ENCODE measurements at places on chromosomes 4 and X.

DNA sequence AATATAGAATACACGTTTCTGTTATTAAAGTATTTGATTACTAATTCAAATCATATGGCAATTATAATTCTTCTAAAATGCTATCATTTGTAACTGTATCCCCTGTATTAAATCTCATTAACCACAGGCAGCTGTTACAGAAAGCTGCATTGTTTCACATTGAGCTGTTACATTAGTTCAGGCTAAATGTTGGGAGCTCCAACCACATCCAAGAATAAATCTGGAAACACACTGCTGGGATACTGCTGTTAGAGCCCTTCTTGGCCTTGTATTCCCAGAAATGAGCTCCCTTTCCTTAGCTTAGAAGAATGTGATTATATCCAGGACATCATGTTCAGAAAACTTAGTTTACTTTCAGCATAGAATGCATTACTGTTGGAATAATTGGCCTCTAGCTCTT is 48.2 kb downstream of the GUCY1B1 start:
- no peak for DNase-seq

DNA sequence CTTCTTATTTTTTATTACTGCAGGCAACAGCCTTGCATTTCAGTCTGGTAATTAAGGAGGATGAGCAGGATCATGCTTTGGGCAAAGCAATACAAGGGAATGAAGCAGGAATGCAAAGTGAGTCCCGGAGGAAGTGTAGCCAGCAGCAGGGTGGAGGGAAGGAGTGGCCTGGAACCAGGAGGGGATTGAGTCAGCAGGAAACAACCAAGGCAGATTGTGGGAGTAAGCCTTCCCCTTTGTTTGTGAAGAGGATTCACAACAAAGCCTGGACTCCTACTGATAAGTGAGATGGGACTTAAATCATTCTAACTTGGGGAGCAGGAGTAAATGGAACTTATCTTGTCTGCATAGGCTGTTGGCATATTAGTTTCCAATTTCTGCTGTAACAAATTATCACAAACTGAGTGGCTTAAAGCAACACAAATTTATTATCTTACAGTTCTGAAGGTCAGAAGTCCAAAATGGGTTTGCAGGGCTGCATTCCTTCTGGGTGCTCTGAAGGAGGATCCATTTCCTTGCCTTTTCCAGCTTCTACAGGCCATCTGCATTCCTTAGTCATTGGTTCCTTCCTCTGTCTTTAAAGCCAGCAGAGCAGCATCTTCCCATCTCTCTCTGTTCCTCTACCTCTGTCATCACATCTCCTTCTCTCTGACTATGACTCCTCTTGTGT is 93.2 kb upstream of the AP1S2 start:
- DNase-seq: peak; percentile 42

- DNase-seq: no peak
Observed at GRCh38 chrX:39984191-39984956, 113.4 kb downstream of the BCOR start.

DNA sequence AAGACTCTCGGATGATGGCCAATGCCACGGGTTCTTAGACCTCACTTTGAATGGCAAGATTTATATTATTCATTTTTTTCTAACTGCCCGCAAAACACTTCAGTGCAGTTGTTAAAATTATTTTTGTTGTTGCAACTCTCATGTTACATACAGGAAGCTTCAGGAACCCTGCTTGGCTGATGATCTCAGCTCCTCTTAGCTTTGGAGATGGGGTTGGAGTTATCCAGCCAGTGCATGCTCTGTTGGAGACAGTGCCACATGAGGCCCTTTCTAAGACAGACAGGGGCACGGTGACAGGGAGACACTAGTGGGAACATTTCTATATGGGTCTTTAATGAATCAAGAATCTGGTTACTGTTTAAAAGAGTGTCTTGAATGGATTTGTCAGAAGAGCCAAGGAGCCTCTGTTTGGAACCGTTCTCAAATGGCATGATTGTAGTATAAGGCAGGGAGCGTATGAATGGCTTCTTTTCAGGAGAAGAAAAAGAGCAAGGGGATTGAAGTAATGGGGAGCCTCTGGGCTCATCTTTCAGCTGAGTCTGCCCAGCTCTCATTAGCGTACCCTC is 61.9 kb upstream of the ENPP6 start:
- no peak for DNase-seq

DNA sequence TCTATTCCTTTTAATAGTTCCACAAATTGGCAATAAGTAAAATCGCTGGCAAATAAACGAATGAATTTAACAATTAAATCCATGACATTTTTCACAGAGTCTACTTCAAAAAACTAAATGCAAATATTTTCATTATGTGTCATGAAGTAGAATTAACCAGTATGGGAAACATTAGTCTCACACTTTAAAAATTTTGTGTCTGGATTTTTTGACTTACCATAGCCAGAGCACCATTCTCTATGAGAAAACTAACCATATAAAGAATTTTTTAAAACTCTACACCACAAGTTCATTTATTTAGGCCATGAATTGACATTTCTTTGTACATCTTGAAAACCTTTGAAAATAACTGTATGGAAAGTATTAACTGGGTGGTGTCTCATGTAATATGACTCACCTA is 41.2 kb downstream of the PRDM5 start:
- DNase-seq: no peak

- DNase-seq: no peak
Observed at GRCh38 chrX:77298790-77299189, 148.4 kb upstream of the FGF16 start.

DNA sequence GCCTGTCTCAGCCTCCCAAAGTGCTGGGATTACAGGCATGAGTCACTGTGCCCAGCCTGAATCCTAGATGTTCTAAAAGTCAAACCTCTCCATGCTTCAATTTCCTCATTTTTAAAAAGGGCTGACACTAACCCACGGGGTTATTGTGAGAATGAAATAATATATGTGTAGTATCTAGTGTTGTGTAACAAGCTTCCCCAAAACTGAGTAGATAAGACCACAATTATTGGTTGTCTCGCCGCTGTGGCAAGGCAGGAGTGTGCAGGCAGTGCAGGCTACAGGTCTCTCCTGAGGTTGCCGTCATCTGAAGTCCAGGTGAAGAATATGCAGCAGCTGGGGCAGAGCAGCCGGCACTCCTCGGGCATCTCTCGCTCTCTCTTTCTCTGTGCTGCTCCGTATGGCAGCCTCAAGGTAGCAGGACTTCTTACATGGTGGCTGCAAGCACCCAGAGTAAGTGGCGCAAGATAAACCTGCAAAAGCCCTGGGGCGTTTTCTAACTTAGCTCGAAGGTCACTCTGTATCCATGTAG is 30.9 kb downstream of the RAB33B start:
- DNase-seq: peak; percentile 53

GRCh38 chrX:3728454-3728853 is 15.0 kb upstream of the PRKX start:
- no peak for DNase-seq

DNA sequence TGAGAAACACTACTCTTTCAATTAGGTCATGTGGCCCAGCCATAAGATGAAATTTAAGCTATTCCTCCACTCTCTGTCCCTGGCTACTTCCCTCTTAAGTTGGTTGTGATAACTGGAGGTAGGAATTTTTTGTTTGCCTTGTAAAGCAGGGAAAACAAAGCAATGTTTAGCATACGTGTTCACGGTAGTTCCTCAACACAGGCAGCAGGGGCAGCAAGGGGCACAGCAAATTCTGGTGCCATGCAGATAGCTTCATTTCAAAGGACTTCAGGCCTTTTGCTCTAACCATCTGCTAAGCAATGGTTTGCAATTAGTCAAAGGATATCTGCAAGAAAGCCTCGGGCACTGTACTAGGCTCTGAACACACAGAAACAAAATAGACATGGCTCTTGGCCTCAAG is 330.2 kb downstream of the ZIC3 start:
- DNase-seq: no peak

GRCh38 chrX:149539283-149540130 is 1.3 kb upstream of the EOLA1 start:
- peak; percentile 83 for DNase-seq

- DNase-seq: no peak
Observed at GRCh38 chr4:87399148-87399547, 8.2 kb upstream of the HSD17B11 start.

GRCh38 chrX:107935664-107936433 is 46.3 kb downstream of the TEX13B start:
- DNase-seq: no peak

All from suppressor macrophage treated with lipopolysaccharide for 1 hour (primary cell).